ENCODE measurements at places on chromosomes 16 and 17. TPM values are rescaled to one million over a fixed set of nuclear protein-coding genes. Genes with fewer than 3 reads are reported as not detected.

The SCARF1 gene
- total RNA-seq = 15.3 TPM

GRCh38 chr17:17740615-17741348 lies 59.5 kb downstream of the RAI1 start:
- no peak for ATAC-seq

- no peak for ATAC-seq
Measured at GRCh38 chr16:10206215-10206614, 24.0 kb upstream of the GRIN2A start.

- ATAC-seq = no peak
Measured at GRCh38 chr17:60318326-60318725, 73.6 kb downstream of the USP32 start.

- ATAC-seq = no peak
Measured at GRCh38 chr16:64541621-64542020, 580.2 kb downstream of the CDH11 start.

All from gastroesophageal sphincter (tissue), 4 donors.